ENCODE measurements at places on chromosomes 5 and 9. TPM values are rescaled to one million over a fixed set of nuclear protein-coding genes. Genes with fewer than 3 reads are reported as not detected.

DNA sequence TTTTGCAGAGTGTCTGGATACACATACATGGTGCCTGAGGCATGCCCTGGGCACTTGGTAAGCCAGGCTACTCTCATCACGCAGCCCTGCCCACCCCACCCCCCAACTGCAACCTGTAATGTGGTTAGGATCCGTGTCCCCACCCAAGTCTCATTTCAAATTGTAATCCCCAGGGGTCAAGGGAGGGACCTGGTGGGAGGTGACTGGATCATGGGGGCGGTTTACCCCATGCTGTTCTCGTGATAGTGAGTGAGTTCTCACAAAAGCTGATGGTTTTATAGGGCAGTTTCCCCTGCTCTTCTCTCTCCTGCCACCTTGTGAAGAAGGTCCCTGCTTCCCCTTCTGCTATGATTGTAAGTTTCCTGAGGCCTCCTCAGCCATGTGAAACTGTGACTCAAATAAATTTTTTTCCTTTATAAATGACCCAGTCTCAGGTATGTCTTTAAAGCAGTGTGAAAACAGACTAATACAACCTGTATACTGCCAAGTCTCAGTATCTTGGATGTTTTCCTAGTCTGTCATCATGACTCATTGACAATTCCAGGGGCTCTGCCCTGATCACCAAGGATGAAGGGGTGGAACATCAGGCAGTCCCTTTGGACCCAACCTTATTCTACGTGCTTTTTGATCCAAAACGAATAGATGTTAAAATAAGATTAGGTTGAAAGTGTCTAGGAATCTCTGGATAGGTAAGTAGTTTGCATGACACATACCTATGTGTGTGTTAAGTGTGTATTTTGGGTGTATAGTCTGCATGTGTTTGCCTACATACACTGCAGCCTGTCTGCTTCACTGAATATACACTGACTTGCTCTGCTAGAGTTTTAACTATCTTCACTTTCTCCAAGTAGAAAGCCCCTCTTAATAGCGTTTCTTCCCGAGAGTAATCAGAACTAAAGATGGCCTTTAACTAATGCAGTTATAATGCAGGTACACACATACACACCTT lies 293.8 kb downstream of the SLIT3 start:
- no peak for DNase-seq

The SV2C gene
- 0.05 TPM for polyA plus RNA-seq

The ACTBL2 gene
- 0.99 TPM for polyA plus RNA-seq

DNA sequence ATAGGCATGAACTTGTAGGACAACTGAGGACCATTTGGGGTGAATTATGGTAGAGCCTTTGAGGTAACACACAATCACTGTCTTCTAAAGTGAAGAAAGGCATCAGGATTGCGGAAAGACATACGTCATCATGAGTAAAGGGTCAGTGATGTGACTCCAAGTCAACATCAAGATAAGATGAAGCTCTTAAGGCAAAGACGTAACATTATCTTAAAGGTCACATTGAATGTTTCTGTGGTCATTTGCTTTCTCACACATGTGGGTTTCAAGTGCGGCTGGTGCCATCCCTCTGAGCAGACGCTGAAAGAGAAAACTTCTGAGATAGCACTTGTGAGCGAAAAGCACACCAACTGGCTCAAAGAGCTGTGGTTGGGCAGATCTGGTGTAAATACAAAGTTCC lies 63.3 kb upstream of the GRAMD2B start:
- no peak for DNase-seq

- no peak for DNase-seq
These were observed 64.0 kb downstream of the CRB2 start for GRCh38 chr9:123419721-123420591.

The PTGES2 gene
- 130 TPM for polyA plus RNA-seq

- DNase-seq = no peak
These were observed 72.4 kb upstream of the GNAQ start for GRCh38 chr9:78103971-78104433.

DNA sequence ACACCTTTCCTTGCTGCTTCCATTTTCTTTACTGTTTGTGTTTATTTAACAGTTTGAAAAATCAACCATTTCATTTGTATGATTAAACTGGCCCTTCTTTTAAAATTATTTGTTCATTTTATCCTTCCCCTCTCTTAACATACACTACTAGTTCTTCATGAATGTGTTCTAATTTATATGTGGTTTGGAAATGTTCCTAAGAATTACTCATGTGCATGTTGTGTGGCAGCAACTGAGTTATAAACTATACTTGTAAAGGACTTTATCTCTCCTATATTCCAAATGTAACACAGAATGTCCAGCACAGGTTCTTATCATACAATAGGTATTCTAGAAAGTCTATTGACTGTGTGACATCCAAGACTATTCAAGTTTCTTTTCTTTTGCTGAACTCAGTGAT lies 358.2 kb upstream of the MEF2C start:
- DNase-seq = no peak

DNA sequence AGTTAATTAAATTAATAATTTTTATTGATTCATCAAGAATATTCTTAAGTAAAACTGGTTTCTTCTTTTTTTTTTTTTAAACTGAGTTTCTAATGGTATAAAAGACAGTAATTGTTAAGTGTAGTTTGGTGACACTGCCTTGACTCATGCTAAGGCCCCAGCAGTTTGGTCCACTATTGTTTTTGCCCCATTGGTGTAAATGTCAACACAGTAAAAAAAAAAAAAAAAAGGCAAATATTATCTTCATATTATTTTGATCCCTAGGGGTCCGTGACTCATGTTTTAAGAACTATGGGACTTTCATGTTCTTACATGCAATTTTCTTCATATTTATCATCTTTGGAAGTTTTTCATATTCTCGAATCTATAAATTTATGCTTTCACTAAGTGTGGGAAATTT lies 29.2 kb upstream of the JAK2 start:
- DNase-seq = no peak

- no peak for DNase-seq
These were observed 2.4 kb downstream of the MACIR start for GRCh38 chr5:103260951-103261350.

The CEL gene
- polyA plus RNA-seq = 0.87 TPM

The CMBL gene
- polyA plus RNA-seq = 61.0 TPM

GRCh38 chr5:83408719-83409118 lies 62.8 kb upstream of the VCAN start:
- no peak for DNase-seq

- DNase-seq = no peak
These were observed 14.3 kb upstream of the ANXA1 start for GRCh38 chr9:73137286-73137899.

- DNase-seq = no peak
These were observed at the start of gene S100Z for GRCh38 chr5:76849419-76850291. TSS of gene S100Z (plus strand) at chr5:76850014. CDS start at chr5:76875360, 25,346 bp downstream.

The SPINK7 gene
- not detected for polyA plus RNA-seq

DNA sequence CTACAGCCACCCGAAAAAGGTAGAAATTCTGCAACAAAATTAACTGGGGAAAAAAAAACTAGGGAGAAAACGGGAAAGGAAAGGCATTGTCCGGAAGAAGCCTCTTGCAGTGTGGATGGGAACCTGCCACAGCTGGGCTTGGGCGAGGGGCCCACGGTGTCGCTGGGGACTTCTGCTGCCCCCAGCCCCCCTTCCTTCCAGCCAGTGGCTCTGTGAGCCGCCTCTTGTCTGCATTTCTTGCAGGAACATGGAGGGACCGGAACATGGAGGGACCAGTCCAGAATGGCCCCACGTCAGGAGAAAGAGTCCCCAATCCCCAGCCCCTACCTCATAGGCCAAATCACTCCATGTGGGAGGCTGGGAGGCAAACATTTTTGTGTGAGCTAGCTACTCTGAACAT lies 36.9 kb upstream of the EXOC3 start:
- no peak for DNase-seq

The IL3 gene
- not detected for polyA plus RNA-seq

- no peak for DNase-seq
These were observed 97.4 kb downstream of the DAB2IP start for GRCh38 chr9:121748727-121749423.

GRCh38 chr5:124665035-124665434 lies 81.4 kb downstream of the ZNF608 start:
- DNase-seq = no peak

The ZFYVE16 gene
- polyA plus RNA-seq = 3.3 TPM

- no peak for DNase-seq
These were observed 38.7 kb upstream of the IL17B start for GRCh38 chr5:149417711-149418368.

The TLX3 gene
- polyA plus RNA-seq = 4.7 TPM

The TEX48 gene
- polyA plus RNA-seq = 0.46 TPM

The GRIN1 gene
- not detected for polyA plus RNA-seq

The TICAM2 gene
- polyA plus RNA-seq = not detected

GRCh38 chr9:129037767-129038098 lies 1.3 kb downstream of the MIGA2 start:
- DNase-seq = no peak

DNA sequence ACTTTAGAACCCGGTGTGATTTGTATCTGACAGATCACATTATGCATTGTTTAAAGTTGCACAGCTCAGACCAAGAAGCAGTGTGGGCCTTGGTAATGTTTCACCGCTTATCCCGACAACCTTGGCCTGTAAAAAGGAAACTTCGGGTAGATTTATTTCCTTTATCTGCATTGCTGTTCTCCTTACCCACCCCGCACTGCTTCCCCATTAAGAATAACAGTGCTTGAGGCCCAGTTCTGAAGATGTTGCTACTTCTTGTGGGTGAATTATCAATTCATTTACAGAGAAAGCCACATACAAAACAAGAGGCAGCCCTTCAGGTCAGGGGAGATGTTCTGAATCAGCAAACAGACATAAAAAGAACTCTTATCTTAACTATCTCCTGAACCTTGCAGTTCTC lies 8.4 kb downstream of the SMARCA2 start:
- no peak for DNase-seq

The SOX30 gene
- 0.10 TPM for polyA plus RNA-seq

The RECK gene
- 22.8 TPM for polyA plus RNA-seq

DNA sequence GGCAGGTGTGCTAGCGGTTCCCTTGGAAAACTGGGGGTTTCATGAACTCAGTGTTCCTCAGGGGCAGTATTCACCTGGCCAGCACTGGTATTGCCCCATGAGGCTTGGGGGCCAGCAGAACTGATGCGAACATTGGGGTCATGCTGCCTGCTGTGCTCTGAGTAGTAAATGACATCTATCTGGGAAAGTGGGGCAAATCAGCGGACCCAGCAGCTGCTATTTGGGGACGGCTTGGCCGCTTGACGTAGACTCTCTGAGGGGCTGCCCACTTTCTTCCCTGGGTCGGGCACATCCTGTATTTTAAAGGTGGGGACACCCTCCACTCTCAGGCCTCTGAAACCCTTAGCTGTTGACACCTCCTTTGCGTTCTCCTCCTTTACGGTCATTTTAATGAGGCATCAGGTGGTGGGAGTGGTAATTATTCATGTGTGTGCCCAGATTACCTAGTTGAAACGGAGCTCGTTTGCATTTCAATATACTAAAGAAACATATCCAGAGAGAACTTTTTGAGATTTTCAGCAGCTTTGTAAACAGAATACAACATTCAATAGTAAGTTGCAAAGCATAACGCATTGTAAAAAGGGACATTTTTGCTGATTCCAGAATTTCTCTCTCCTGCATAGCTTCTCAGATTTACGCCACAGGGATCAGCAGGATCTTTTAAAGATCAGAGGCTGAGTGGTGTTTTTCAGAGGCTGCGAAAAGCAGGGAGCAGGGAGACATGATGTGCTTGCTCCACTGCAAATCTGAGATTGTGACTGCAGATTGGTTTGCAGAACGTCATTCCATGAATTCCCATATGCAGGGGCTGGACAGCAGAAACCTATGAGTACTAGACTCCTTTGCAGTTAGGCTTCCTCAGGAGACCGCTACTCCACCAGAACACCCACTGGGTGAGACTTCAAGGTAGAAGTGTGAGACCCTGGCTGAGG lies 56.8 kb upstream of the ZFR start:
- no peak for DNase-seq

- no peak for DNase-seq
These were observed 5.9 kb downstream of the MGAT4B start for GRCh38 chr5:179800696-179801201.

The PCDHB13 gene
- polyA plus RNA-seq = 0.85 TPM

Data from SK-N-SH (cell line).